ENCODE measurements at places on chromosomes 16 and 17. TPM values are rescaled to one million over a fixed set of nuclear protein-coding genes. Genes with fewer than 3 reads are reported as not detected.

Gene CLEC16A
- total RNA-seq = 27.7 TPM

GRCh38 chr17:79619196-79619595 is 8.3 kb upstream of the RBFOX3 start:
- H3K36me3 ChIP-seq = no peaks in the 10 kb centered on the region
- H3K4me3 ChIP-seq = no peak overlapping the region
- H3K4me1 ChIP-seq = no peaks in the 10 kb centered on the region

Gene DVL2
- total RNA-seq = 14.0 TPM

- no peak overlapping the region for H3K27ac ChIP-seq
- no peak for DNase-seq
- H3K4me1 ChIP-seq = no peaks in the 10 kb centered on the region
- no peaks in the 10 kb centered on the region for H3K27me3 ChIP-seq
- no peaks in the 10 kb centered on the region for H3K36me3 ChIP-seq
These were observed 729.4 kb downstream of the CDH11 start for GRCh38 chr16:64392456-64392855.

DNA sequence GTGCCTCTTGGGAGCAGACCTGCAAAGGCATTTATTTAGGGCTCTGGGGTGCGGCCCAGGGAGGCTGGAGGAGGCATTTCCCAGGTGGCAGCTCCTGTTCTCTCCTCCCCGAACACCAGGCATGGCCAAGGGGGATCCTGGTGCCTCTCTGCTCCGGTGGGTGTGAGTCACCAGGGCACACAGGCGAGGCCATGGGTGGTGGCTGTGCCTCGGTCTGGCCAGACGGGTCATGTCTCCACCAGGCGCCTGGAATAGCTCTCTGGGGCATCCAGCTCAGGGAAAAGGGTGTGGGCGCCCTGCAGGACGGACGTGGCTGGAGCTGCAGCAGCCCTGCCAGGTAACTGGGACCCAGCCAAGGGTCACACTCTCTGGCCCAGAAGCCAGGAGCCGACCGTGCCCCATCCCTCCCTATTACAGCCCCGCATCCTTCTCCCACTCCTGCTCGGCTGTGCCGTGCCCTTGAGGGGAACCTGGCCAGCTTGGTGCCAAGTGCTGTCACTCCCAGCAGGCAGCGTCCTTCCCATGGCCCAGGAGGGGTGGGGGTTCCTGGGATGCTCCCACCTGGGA is 25.8 kb downstream of the SOX8 start:
- H3K27ac ChIP-seq = no peak overlapping the region
- no peaks in the 10 kb centered on the region for H3K27me3 ChIP-seq
- no peaks in the 10 kb centered on the region for H3K4me1 ChIP-seq
- no peak for DNase-seq
- H3K4me3 ChIP-seq = no peak overlapping the region

- H3K27me3 ChIP-seq = no peaks in the 10 kb centered on the region
- peak; percentile 70 for DNase-seq
These were observed 9.3 kb upstream of the WBP2 start for GRCh38 chr17:75864448-75864871.

Gene HSD3B7
- 5.9 TPM for total RNA-seq
